ENCODE measurements at places on chromosomes 3 and 15.
A peak's percentile ranks its signal among the peaks of the same experiment; 100 is the strongest.

GRCh38 chr3:48564022-48564421 lies 441 bp upstream of the UCN2 start:
- DNase-seq, result no peak

- DNase-seq, result peak; percentile 1
Measured at GRCh38 chr15:39127925-39128617, 452.8 kb upstream of the THBS1 start.

DNA sequence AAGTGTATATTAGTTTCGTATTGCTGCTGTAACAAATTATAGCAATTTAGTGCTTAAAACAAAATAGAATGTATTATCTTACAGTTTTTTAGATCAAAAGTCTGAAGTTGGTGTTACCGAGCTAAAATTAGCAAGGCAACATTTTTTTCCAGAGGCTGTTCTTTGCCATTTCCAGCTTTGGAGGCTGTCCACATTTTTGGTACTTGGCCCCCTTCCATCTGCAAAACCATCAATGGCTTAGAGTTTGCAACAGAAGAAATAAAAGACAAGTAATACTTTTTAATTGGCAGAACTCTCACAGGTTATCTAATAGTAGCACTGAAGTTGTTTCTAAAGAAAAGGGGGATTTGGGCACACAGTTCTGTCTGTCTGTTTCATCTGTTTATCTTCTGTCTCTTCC lies 1248.5 kb downstream of the ROBO1 start:
- no peak for DNase-seq

DNA sequence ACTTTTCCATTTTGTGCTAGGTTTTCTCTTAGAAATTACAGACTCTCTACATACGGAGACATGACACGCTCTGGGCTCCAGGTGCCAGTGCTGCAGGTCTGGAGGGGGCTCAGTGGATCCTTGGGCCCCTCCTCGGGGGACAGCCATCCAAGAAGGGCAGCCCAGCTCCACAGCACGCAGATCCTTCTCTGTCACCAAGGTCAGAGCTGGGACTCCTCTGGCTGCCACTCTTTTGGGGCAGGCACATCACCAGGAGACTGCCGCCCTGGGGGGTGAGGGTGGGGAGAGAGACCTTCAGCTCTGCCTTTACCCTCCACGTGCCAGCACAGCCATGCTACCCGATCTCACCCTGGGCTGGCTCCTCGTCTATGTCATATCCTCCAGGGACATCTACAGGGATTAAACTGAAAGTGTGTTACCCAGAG lies 65.6 kb downstream of the ATP10A start:
- no peak for DNase-seq

DNA sequence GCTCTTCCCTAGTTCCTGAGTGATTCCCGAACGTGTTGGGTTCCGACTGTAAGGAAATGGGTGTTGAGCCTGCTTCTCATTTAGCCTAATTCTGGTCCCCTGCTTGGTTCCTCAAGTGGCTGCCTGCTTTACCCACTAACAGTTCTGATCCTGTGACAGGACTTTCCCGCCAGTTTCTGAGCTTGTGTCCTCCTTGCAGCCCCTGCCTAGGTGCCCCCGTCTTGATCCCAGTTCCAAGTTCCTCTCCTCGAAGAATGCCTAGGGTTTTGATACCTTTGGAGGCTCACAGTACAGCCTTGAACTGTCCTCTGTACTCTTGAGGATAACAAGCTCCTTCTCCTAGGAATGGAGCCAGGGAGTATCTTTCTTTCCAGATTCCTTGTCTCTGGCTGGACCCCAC lies 12.0 kb upstream of the RASGRF1 start:
- DNase-seq, result no peak

- DNase-seq, result no peak
Measured at GRCh38 chr3:172562871-172563865, 39.9 kb upstream of the TNFSF10 start.

DNA sequence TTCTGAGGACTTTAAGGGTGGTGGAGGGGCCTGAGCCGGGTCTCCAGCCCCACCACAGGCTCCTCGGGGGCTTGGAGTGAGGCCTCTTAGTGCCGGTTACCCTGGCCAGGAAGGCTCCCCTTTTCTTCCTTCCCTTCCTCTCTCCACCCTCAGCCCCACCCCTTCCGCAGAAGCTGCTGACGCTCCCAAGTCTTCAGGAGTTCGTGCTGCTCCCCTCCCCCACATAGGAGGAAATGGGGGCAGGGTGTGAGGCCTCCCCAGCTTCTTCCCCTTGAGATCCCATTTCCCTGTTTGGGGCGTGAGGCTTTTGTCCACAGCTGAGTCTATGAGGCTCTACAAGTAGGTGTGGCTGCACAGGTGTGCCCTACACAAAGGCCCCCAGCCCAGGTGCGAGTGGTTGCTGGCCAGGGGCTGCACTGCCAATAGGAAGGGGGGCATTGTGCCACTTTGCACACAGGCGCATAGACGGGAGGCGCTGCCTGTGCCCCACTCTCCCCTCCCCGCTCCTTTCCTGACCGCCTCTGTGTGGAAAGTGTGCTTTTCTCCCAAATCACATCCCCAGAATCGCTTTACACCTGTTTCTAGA lies 915 bp upstream of the CALML4 start:
- DNase-seq, result no peak

DNA sequence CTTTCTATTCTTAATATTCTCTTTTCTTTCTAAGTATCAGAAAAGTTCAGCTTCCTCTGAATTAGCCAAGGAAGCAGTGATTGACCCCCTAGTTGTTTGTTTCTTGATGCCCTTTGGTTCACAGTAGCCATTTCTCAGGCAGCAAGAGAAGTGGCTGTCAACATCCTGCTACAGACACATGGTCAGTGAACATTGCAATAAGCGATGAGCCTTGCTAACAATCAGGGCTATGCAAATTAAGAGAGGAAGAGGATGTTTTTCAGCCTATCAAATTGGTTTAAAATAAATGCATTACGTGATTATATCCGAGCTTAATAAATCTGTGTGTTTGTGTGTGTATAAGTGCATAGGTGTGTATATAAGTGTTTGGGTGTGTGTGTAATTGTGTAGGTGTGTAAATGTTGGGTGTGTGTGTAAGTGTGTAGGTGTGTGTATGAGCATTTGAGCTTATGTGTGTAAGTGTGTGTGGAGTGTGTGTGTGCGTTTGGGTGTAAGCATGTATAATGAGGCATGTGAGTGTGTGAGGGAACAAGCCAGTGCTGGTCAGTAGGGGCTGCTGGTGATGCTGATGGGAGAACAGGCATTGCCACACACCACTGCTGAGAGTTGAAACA lies 78.1 kb upstream of the XCR1 start:
- no peak for DNase-seq

DNA sequence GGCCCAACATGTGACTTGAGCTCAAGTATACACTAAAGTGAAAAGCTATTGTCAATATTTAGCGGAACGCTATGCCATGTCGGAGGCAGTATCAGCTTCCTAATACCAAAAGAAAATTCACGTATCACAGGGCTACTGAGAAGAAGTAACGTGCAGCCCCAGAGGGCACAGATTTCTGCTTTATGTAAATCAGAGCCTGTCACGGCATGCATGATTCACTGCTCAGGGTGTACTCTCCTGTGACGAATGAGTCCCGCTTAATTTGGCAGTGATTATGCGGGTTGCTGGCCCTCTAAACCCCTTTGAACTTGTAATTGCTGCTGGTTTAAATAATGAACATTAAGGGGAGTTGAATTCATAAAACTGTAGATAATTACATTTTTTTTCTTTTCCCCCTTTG lies 85.3 kb downstream of the MEIS2 start:
- DNase-seq, result no peak

- DNase-seq, result no peak
Measured at GRCh38 chr3:16216373-16216935, 42.0 kb downstream of the GALNT15 start.

DNA sequence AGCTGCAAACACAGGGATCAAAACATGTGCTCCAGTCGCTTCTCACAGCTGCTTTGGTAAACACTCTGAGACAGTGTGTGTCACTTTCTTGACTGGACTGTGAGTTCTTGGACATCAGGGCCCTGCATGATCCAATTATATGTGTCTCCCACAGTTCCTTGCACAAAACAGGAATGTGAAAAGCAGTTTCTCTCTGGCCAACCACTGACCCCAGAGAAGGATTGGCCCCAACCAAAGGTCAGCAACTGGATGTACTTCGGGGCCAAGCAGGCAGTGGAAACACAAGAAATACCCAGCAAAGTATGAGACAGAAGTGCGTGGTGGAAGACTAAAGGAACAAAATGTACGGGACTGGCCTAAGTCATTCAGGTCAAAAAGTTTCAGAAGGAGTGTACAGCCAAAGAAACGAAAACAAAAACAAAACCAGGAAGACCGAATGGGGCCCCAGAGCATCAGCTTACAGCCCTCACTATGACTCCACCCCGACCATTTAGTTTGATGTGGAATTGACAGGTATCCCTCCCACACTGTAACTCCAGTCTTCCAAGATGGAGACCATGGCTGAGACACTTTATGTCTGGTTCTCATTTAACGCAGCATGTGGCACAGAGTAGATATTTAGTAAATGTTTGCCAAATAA lies 76.7 kb upstream of the LPP start:
- DNase-seq, result no peak

DNA sequence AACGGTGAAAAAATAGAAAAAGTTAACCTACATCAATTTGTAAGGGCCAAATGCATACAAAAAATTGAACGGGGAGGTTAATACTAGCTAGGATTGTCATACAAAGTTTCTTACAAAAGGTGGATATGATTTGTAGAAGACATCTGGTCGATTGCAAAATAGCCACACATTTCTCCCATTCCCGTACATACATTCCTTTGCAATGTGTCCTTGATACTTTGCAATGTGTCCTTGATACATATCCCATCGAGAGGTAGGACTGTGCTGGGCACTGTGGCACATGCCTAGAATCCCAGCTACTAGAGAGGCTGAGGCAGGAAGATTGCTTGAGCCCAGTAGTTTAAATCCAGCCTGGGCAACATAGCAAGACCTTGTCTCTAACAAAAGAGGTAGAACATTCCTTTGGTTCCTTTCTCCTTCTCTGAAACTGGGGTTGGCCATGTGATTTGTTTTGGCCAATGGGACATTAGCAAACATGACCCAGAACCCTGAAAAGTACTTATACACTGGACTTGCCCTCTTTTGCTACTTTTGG lies 9.5 kb downstream of the TTBK2 start:
- no peak for DNase-seq

DNA sequence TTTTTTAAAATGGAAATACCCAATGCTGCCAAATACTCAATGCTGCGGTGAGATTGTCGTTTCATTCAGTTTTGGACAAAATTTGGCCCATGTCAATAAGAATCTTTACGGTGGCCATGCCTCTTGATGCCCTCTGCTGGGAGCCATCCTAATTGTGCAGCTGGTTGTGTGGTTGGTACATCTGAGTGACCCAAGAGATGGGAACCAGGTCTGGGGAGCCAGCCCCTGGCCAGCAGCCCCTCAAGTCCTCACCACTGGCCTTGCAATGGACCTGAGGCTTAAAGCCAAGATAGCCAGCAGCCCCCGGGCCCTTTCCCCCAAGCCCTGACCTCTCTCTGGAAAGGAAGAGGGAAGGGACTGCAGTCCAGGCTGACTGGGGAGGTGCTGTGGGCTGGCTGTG lies 36.4 kb upstream of the ESYT3 start:
- no peak for DNase-seq

GRCh38 chr3:62604751-62605351 lies 231.5 kb upstream of the FEZF2 start:
- DNase-seq, result no peak

DNA sequence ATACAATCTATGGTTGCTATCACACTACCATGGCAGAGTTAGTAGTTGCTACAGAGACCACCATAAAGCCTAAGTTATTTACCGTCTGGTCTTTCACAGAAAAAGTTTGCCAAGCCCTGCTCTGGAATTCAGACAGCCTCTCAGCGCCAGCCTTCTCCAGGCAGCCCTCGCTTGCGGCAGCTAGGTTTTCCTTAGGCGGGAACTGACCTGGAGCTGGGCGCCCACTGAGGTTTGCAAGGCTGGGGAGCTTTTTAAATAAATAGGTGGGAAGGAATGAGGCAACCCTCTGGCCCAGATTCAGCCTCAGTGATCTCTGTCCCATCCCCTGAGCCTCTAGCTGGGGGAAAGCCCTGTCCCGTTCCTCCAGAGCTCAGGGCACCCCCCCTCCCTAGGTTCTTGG lies 1.2 kb downstream of the CTSH start:
- no peak for DNase-seq

DNA sequence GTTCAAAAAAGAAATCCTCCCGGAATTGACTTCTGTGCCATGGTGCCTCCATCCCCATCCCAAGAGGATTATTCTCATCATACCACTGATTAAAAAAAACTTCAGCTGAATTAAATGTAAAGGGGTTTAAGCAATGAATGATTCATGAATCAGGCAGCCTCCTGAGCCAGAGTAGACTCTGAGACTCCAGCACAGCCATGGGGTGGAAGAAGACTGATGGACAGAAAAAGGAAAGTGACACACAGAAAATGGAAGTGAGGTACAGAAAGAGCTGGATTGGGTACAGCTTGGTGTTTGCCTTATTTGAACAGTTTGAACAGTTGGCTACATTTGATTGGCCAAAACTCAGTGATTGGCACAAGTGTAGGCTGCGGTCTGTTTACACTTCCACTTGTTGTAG lies 224.8 kb upstream of the ATP10A start:
- DNase-seq, result no peak

DNA sequence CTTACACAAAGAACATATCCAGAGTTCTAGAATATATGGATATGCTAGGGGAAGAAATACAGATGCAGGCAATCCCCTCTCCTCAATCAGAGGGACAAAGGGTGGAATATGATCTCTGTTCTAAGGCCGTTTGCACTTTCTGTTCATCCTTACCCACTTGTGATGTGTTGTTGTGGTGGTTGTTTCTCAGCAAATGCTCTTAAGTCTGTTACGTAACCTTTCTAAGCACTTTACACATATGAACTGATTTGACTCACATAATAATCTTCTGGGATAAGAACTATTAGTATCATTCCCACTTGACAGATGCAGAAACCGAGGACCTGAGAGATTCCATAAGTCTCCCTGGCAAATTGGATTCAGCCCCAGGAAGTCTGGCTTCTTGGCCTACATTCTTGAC lies 40.5 kb downstream of the NGRN start:
- no peak for DNase-seq

- no peak for DNase-seq
Measured at GRCh38 chr15:77964193-77964592, 113.3 kb downstream of the TBC1D2B start.

GRCh38 chr3:182650568-182651128 lies 142.7 kb upstream of the ATP11B start:
- no peak for DNase-seq

All from NCI-H1092 treated with DMSO at 0.1 percent for 48 hours (cell line).